ENCODE measurements at places on chromosomes 6 and 20. TPM values are rescaled to one million over a fixed set of nuclear protein-coding genes. Genes with fewer than 3 reads are reported as not detected.

DNA sequence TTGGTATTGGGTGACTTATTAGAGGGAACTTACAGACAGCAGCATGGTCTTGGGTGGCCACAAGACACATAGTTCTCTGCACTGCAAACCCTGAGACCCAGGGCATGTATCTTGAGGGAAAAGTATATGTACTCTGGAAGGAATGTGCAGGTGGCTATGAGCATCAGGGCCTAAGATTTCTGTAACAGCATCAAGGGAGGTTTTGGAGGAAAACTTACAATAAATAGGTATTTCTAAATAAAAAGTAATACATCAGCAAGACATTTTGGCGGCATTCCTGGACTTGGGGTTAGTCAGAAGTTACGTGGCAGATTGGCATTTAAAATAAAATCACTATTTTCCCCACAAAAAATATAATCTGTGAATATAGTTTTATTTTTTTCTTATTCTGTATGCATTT lies 8.0 kb upstream of the STX7 start:
- H3K36me3 ChIP-seq = no peaks in the 10 kb centered on the region
- H3K4me3 ChIP-seq = no peak overlapping the region
- H3K27ac ChIP-seq = no peak overlapping the region
- no peak for DNase-seq
- H3K27me3 ChIP-seq = no peaks in the 10 kb centered on the region

DNA sequence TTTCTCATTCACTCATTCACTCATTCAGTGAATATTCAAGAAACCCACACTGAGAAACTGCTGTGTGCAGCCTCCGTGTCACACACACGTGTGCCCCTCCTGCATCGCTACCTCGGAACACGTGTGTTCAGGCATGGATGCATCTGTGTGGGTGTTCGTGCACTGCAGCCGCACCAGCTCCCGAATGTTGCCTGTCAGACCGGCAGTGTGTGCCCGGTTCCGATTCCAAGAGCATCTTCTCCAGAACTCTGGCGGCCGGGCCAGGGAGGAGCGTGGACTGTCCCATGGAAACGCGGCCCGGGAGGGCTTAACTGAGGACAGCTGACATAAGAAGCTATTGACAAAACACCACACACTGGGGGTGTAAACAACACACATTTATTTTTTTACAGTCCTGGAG lies 216.0 kb downstream of the DLL1 start:
- DNase-seq = peak; percentile 37
- H3K27ac ChIP-seq = no peak overlapping the region
- no peaks in the 10 kb centered on the region for H3K4me1 ChIP-seq
- H3K27me3 ChIP-seq = no peaks in the 10 kb centered on the region
- no peaks in the 10 kb centered on the region for H3K36me3 ChIP-seq
- H3K4me3 ChIP-seq = no peak overlapping the region

- no peak overlapping the region for H3K4me3 ChIP-seq
- DNase-seq = no peak
- no peaks in the 10 kb centered on the region for H3K4me1 ChIP-seq
- H3K27ac ChIP-seq = no peak overlapping the region
- no peaks in the 10 kb centered on the region for H3K36me3 ChIP-seq
- no peaks in the 10 kb centered on the region for H3K27me3 ChIP-seq
Observed at GRCh38 chr6:37057128-37057471, 51.6 kb downstream of the FGD2 start.

- H3K36me3 ChIP-seq = peaks cover 2% of the 10 kb centered on the region
- peak; percentile 30 for DNase-seq
- H3K4me3 ChIP-seq = no peak overlapping the region
Observed at GRCh38 chr6:169240125-169240524, 13.5 kb downstream of the THBS2 start.

GRCh38 chr20:46938434-46938833 lies 43.8 kb downstream of the EYA2 start:
- no peaks in the 10 kb centered on the region for H3K4me1 ChIP-seq
- no peaks in the 10 kb centered on the region for H3K36me3 ChIP-seq
- no peak overlapping the region for H3K27ac ChIP-seq
- no peaks in the 10 kb centered on the region for H3K27me3 ChIP-seq
- no peak for DNase-seq

DNA sequence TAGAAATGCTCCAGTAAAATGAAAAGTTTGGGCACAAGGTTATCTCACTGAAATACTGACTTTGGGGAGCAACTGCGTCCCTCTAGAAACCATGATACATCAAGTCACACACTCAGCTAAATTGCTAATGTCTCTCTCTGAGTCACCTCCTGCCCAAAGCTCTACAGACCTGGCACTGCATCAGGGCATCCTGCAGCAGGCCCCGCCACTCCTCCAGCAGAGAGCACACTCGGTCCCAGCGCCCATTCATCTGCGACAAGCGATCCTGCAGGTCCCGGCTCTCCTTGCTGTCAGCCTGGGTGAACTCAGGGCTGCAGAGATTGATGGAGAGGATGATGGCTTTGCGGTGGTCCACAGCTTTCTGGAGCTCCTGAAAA lies 329.0 kb downstream of the ESR1 start:
- no peak overlapping the region for H3K4me3 ChIP-seq
- no peaks in the 10 kb centered on the region for H3K4me1 ChIP-seq
- DNase-seq = no peak
- H3K27ac ChIP-seq = no peak overlapping the region

DNA sequence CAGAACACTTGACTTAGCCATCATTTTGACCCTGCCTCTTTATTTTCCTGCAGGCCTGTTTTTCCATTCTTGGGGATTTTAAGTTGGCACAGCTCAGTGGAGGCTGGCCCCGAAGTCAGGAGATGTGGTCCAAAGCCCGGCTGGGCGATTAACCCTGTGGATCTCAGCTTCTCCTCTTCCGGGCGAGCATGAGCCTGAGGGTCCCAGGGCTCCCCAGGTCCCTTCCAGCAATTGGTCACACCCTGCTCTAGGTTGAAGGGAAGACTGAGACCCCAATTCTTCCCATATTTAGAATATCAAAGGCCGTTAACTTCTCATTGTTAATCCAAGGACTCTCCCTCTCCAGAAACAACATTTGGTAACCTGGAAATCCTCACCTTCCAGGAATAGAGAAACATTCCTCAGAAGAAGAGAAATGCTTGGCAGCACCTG lies 2.3 kb downstream of the THBS2 start:
- no peaks in the 10 kb centered on the region for H3K27me3 ChIP-seq
- peak overlapping the region; percentile 68 for H3K4me3 ChIP-seq
- peak; percentile 77 for DNase-seq

GRCh38 chr6:3337521-3338350 lies 79.0 kb downstream of the PSMG4 start:
- H3K27ac ChIP-seq = no peak overlapping the region
- H3K27me3 ChIP-seq = no peaks in the 10 kb centered on the region
- no peaks in the 10 kb centered on the region for H3K36me3 ChIP-seq
- no peak for DNase-seq
- H3K4me3 ChIP-seq = no peak overlapping the region
- no peaks in the 10 kb centered on the region for H3K4me1 ChIP-seq

Gene TFAP2D
- not detected for total RNA-seq

Gene VSTM2L
- 0.78 TPM for total RNA-seq

Gene VNN1
- 4.5 TPM for total RNA-seq

Measured in aorta (tissue), 5 donors.